ENCODE measurements at places on chromosomes 12 and 14. TPM values are rescaled to one million over a fixed set of nuclear protein-coding genes. Genes with fewer than 3 reads are reported as not detected.

Gene ACTR6
- total RNA-seq = 21.4 TPM

DNA sequence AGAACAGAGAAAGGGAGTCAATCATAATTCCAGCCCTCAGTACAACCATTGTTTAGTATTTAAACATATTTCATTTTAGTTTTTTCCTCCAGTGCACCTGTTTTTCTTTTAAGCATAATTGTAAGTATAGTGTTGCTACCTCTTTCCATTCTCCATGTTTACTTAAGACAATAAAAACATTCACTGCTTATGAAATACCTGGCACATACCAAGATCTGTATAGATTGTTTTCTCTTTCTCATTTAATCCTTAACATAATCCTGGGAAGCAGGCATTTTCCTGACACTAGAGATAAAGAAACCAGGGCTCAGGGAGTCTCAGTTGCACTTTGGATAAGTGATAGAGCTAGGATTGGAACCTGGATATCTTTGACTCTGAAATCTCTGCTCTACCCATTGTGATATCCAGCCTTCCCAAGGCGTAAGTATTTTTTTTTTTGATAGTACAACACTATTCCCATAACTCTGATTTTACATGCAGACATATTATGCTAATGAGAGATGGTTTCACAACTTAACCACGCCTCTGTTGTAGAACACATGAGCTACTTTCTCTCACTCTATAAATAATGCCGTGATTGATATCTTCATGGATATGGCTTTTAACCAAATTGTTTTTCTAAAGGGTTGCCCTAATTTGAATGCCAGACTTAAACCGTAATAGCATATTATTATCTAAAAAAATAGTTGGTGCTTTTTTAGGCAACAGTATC lies 11.8 kb upstream of the KRT7 start:
- no peaks in the 10 kb centered on the region for H3K27me3 ChIP-seq
- no peak for DNase-seq
- H3K27ac ChIP-seq = no peak overlapping the region
- H3K4me1 ChIP-seq = peaks cover 7% of the 10 kb centered on the region

Gene MAP3K9
- 1.5 TPM for total RNA-seq

- H3K27ac ChIP-seq = no peak overlapping the region
- H3K36me3 ChIP-seq = no peaks in the 10 kb centered on the region
- no peaks in the 10 kb centered on the region for H3K27me3 ChIP-seq
- DNase-seq = no peak
- H3K4me3 ChIP-seq = no peak overlapping the region
- H3K4me1 ChIP-seq = no peaks in the 10 kb centered on the region
These were observed 27.6 kb upstream of the PHC1 start for GRCh38 chr12:8886502-8887284.

GRCh38 chr12:94855853-94856252 lies 147.6 kb downstream of the NDUFA12 start:
- DNase-seq = no peak
- no peaks in the 10 kb centered on the region for H3K36me3 ChIP-seq
- no peak overlapping the region for H3K4me3 ChIP-seq
- no peak overlapping the region for H3K27ac ChIP-seq

DNA sequence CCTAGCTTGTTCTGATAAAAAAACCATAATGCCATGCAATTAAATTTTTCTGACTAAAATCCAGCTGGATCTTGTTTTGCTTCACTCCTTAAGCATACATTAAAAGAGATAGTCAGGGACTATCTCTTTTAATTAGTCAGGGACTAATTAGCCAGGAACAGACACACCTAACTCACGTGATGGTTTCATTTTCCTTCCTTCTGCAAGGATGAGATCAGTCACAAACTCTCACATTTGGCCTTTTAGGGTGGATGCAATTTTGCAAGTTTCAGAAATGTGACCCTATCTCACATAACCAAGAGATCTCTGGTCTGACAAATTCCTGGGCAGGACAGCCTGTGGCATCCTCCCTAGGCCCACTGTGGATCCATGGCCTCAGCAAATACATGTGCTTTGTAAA lies 62.4 kb downstream of the SETD3 start:
- H3K27ac ChIP-seq = no peak overlapping the region
- no peaks in the 10 kb centered on the region for H3K36me3 ChIP-seq
- no peaks in the 10 kb centered on the region for H3K27me3 ChIP-seq

DNA sequence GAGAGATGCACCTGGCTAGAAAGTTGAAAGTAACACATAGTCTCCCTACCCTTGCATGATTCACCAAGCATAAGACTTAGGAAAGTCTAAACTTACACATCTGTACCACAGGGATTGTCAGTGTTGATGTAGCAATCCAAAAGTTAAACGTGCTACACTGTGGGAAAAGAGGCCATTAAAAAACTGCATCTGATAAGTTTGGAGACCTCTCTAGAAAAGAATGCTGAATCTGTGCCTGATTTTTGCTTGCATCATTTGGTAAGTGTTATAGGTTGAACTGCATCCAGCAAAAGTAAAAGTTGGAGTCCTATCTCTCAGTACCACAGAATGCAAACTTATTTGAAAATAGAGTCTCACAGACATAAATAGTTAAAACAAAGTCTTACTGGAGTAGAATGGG lies 126.6 kb downstream of the SLC6A15 start:
- H3K27me3 ChIP-seq = no peaks in the 10 kb centered on the region
- H3K27ac ChIP-seq = no peak overlapping the region
- DNase-seq = no peak
- no peaks in the 10 kb centered on the region for H3K36me3 ChIP-seq
- H3K4me1 ChIP-seq = no peaks in the 10 kb centered on the region

Gene ACRBP
- total RNA-seq = 1.8 TPM

DNA sequence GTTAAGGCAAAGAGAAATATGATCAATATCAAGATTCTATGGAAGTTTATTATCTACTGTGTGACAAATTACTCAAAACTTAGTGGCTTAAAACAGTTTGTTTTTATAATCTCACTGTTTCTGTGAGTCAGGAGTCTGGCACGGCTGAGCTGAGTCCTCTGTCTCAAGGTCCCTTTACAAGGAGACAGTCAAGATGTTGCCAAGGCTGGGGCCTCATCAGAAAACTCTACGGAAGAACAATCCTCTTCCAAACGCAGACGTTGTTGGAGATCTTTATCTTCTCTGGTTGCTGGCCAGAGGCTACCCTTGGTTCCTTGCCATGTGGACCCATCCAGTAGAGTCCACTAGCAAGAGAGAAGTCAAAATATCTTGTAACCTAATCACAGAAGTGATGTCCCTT lies 100.6 kb upstream of the CCND2 start:
- no peak for DNase-seq
- no peaks in the 10 kb centered on the region for H3K4me1 ChIP-seq
- no peaks in the 10 kb centered on the region for H3K27me3 ChIP-seq
- H3K27ac ChIP-seq = no peak overlapping the region

DNA sequence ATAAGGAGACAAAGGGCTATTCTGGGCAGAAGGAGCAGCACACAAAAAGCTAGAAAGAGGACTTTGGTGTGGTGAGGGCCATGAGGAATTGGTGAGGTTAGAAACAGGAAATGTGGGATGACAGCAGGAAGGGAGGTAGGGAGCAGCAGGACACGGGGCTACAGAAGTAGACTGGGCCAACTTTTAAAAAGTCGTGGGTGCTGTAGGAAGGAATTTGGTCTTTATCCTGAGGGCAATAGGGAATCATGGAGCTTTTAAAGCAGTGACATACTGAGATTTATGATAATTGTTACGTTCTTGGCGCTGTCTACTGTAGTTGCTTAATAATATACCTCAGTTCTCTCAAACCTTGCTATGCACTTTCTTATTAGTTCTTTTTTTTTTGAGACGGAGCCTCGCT lies 8.2 kb upstream of the CHURC1 start:
- no peaks in the 10 kb centered on the region for H3K36me3 ChIP-seq
- no peaks in the 10 kb centered on the region for H3K27me3 ChIP-seq
- no peak overlapping the region for H3K27ac ChIP-seq

DNA sequence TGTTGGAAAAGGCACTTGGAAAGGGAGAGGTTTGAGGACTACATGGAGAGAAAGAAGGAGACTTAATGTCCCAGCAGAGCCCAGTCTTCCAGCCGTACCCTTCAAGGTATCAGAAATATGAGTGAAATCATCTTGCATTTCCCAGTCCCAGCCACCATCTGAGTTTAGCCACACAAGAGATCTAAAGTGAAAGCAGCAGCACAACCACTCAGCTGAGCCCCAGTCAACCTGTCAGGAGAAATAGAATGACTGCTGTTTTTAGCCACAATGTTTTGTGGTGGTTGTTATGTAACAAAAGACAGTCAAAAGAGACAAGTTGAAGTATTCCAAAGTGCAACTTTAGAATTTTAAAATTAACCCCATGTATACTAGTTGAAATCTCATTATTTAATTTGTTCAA lies 28.0 kb downstream of the DERA start:
- H3K27ac ChIP-seq = no peak overlapping the region
- DNase-seq = no peak
- no peaks in the 10 kb centered on the region for H3K36me3 ChIP-seq
- H3K4me1 ChIP-seq = no peaks in the 10 kb centered on the region
- no peak overlapping the region for H3K4me3 ChIP-seq

DNA sequence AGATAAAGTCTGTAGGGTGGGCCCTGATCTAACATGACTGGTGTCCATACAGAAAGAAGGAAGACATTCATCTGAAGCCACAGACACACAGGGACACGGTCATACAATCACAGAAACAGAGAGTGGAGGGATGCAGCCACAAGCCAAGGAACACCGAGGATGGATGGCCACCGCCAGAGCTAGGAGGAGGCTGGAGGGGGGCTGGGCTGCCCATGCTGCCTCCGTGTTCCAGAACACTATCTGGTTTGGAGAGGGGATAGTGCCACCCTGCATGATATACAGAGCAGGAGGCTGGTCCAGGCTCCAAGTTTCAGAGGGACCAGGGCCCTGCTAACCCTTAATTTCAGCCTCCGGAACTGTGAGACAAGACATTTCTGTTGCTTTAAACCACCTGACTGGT lies 8.7 kb downstream of the KRT75 start:
- no peaks in the 10 kb centered on the region for H3K27me3 ChIP-seq
- no peaks in the 10 kb centered on the region for H3K36me3 ChIP-seq
- H3K4me3 ChIP-seq = no peak overlapping the region
- no peak for DNase-seq
- no peaks in the 10 kb centered on the region for H3K4me1 ChIP-seq

- H3K4me1 ChIP-seq = peaks cover 3% of the 10 kb centered on the region
- DNase-seq = no peak
- H3K4me3 ChIP-seq = no peak overlapping the region
These were observed 71.9 kb upstream of the GNPNAT1 start for GRCh38 chr14:52863334-52863700.

- H3K4me1 ChIP-seq = no peaks in the 10 kb centered on the region
- no peaks in the 10 kb centered on the region for H3K36me3 ChIP-seq
- no peak overlapping the region for H3K4me3 ChIP-seq
- DNase-seq = peak; percentile 45
- no peaks in the 10 kb centered on the region for H3K27me3 ChIP-seq
- no peak overlapping the region for H3K27ac ChIP-seq
These were observed 26.3 kb downstream of the ZFYVE21 start for GRCh38 chr14:103741876-103742275.

GRCh38 chr12:117522559-117522958 lies 161.1 kb upstream of the NOS1 start:
- H3K36me3 ChIP-seq = no peaks in the 10 kb centered on the region
- H3K27ac ChIP-seq = no peak overlapping the region
- H3K4me3 ChIP-seq = no peak overlapping the region
- H3K4me1 ChIP-seq = no peaks in the 10 kb centered on the region
- no peaks in the 10 kb centered on the region for H3K27me3 ChIP-seq

GRCh38 chr14:31529053-31529452 lies 32.2 kb upstream of the NUBPL start:
- DNase-seq = no peak
- H3K4me3 ChIP-seq = no peak overlapping the region
- H3K36me3 ChIP-seq = no peaks in the 10 kb centered on the region
- no peak overlapping the region for H3K27ac ChIP-seq

DNA sequence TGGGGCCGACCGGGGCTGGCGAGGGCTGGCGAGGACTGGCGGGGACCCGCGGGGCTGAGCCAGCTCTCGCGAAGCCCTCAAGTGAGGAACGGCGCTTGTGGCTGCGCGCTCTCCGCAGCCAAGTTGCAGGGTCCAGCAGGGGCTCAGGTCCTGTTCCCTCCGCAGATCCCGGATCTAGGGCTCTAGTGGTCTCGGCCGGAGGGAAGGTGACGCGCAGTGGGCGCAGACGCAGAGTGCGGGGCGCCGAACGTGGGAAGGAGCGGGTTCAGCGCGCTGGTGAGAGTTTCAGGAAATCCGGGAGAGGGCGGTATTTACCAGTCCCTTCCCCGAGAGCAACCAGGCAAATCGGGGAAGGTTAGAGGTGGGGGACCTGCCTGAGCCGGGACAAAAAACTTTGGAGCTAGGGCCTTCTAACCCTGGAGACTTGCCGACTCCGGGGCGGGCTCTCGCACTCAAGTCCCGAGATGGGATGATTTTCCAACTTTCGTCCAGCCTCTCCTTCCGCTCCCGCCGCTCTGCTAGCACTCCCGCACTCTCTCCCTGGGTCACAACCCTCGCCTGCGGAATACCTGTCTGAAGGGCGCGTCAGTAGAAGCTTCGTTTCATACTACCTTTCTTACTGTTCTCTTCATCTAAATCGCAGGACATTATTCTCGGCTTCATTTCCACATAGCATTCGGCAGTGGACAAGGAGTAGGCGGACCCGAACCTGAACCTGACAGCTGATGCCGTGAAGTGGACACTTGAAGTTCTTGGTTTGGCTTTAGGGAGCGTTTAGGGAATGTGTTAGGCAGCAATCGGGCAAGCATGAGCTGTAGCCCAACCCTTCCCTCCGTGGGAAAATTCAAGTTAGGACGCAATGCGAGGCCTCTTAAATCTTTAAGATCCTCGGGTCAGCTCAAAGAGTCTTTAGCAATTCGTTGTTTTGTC lies 13.6 kb upstream of the PAX9 start:
- no peak overlapping the region for H3K4me3 ChIP-seq
- H3K36me3 ChIP-seq = no peaks in the 10 kb centered on the region
- no peak for DNase-seq
- no peak overlapping the region for H3K27ac ChIP-seq

Gene SALL2
- total RNA-seq = 12.2 TPM

DNA sequence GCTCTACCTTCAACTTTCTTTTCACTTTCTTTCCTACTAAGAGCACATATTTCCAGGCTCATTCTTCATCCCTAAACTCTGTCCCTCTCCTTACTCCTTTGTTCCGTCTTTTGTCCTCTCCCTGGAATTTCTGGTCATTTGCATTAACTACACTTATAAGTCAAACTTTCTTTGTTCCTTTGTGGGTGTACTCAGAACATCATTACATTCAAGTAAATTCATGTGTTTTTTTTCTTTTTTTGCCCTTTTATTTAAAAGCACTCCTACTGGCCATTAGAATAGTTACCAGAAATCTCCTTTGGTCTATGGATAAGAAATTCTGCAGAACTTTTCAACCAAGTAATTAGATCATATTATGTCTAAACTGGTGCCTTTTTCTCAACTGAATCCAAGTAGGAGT lies 802.6 kb downstream of the DIO2 start:
- H3K36me3 ChIP-seq = no peaks in the 10 kb centered on the region
- no peak for DNase-seq
- H3K4me1 ChIP-seq = peaks cover 1% of the 10 kb centered on the region
- H3K27me3 ChIP-seq = no peaks in the 10 kb centered on the region

- no peak for DNase-seq
- no peak overlapping the region for H3K4me3 ChIP-seq
- H3K36me3 ChIP-seq = no peaks in the 10 kb centered on the region
These were observed 77.7 kb downstream of the SEC23A start for GRCh38 chr14:39025250-39025809.

- no peaks in the 10 kb centered on the region for H3K27me3 ChIP-seq
- H3K36me3 ChIP-seq = no peaks in the 10 kb centered on the region
- no peak overlapping the region for H3K27ac ChIP-seq
- DNase-seq = no peak
- no peak overlapping the region for H3K4me3 ChIP-seq
These were observed 106.8 kb downstream of the ZFC3H1 start for GRCh38 chr12:71556875-71557274.

Gene DBX2
- 0.27 TPM for total RNA-seq
